T-helper 1 cell (primary cell): ENCODE measurements at places on chromosomes 7 and 10.

- DNase-seq: no peak
Measured at GRCh38 chr7:7117935-7118586, 64.3 kb upstream of the C1GALT1 start.

DNA sequence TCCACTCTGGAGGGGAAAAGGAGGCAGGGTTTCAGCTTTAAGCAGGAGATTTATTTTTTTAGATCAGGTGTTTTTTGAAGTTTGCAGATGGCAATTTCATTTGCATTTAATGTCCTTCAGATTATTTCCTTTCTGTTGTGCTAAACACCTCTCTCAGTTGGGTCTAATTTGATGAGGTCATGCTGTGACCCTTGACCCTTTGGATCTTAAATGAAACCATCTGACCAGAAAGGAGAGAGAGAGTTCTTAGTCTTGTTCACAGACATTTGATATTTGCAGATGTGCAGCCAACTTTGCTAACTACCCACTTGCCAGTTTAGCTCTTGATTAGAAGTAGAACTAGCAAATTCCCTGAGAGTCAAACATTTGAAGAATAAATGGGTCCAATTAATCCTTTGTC lies 101.5 kb upstream of the RAB11FIP2 start:
- DNase-seq: no peak

DNA sequence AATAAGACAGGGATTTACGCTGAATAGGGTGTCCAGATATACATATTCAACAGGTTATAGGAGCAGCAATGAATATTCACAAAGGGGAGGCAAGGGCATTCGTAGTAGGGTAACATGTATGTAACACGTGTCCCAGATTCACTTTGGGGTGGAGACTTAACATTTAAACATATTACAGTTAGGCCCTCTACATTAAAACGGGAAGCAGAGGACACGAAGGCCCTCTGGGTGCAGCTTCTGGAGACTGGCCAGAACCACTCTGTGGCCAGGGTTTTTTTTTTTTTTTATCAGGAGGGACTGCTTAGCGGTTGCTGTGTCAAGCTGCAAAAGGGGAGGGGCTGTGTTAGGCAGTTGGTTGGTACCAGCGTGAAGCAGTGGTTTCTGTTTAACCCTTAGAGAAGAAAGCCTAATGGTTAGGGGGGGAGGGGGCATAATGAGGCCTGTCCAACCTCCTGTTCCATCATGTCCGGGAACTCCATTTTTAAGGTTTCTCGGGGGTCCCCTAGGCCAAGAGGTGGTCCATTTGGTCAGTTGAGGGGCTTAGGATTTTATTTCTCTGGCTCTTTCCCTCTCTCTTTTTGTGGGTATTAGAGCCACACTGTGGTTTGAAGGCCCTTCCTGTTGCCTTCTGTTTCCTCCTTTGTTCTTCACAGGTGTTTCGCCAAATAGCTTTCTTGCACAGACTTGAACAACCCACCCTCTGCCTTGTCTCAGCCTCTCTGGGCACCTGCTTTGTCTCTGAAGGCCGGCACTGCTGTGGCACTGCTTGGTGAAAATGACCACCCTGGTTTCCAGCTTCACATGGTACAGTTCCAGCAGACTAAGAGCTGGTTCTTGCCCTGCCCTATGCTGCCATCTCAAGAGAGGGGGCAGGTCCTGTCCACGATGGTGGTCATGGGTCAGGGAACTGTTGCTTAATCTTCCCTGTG lies 26.4 kb downstream of the PRF1 start:
- no peak for DNase-seq

DNA sequence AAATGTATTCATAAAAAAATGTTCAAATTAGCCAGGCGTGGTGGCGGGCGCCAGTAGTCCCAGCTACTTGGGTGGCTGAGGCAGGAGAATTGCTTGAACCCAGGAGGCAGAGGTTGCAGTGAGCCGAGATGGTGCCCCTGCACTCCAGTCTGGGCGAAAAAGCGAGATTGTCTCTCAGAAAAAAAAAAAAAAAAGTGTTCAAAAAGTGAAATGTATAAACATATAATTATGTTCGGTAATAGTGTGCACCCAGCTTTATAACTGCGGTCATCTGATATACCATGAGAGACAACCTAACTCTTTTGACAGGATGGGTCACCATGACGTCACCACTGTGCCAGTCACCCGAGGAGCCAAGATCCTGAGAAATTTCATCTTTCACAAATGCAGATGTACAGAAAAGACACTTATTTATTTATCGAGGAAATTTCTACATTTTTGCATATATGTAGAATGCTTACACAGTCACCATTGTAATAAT lies 594 bp upstream of the RP9 start:
- DNase-seq: no peak
